ENCODE measurements at places on chromosomes 11 and 22.

- no peak for DNase-seq
Observed at GRCh38 chr11:119640541-119640940, 88.5 kb downstream of the NECTIN1 start.

DNA sequence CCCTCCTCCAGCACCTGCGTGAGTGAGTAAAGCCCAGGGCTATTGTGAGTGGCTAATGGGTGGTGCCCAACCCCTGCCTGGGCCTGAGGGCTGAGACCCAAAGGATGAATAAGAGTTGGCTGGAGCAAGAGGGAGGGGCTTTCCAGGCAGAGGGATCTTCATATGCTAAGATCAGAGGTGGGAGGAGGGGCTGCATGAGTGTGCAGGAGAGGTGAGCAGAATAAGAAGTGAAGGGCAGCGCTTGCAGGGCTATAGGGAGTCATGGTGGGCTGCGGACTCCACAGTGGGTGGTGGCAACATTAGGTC, 3.9 kb downstream of the EMID1 start:
- no peak for DNase-seq

DNA sequence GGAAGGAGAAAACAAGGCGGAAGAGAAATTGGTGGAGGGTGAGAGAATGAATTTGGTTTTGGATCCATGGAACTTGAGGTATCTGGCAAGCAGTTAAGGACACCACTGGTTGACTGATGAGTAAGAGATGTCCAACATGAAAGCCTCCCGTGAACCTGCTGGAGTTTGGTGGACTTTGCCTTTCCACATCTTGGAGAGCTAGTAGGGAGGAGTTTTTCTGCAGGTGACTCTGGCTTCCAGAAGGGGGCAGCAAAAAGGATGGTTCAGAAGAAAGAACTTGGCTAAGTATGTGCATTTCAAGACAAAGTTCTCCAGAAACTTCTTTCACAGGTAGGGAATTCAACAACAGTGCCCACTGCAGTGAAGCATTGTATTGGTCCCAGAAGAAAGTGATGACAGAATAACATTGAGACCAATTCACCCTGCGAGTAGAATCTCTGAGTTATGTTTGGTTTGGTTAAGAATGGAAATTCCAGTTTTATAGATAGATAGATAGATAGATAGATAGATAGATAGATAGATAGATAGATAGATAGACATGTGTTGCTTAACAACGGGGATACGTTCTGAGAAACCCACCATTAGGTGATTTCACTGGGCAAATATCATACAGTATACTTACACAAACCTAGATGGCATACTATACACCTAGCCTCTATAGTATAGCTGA, 28.5 kb downstream of the DCDC1 start:
- peak; percentile 17 for DNase-seq

GRCh38 chr11:112398798-112399478, 138.3 kb upstream of the PLET1 start:
- no peak for DNase-seq

- no peak for DNase-seq
Observed at GRCh38 chr11:12897867-12898266, 111.2 kb upstream of the RASSF10 start.

DNA sequence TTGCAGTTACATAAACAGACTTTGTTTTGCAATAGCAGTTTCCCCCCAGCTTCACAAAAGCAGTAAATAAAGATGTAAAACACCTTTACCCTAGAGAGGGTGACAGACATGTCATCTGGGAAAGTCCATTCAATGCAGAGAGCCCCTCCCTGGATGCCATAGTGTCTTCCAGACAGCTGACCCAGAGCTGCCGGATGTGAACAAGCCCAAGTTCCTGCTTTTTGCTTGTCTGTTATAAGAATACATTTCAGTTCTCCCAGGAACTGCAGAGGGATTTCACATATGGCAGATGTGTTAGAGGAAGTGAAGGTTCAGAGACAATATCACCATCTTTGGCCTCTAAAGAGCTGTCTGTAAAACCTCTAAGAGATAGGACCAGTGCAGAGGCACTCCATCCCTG, 48.9 kb downstream of the RELT start:
- DNase-seq: no peak

DNA sequence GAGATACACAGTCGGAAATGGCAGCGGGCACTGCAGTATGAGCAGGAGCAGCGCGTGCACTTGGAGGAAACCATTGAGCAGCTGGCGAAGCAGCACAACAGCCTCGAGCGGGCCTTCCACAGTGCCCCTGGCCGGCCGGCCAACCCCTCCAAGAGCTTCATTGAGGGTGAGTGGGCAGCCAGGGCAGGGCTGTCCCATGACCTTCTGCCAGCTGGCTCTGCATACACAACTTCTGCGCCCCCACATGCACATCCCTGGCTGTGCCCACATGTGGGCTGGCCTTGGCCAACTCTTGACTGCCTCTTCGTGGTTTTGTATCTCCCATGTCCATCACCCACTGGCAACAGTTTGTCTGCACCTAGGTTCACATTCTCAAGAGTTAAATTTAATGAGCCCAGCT, 81.1 kb downstream of the MORC2 start:
- no peak for DNase-seq

DNA sequence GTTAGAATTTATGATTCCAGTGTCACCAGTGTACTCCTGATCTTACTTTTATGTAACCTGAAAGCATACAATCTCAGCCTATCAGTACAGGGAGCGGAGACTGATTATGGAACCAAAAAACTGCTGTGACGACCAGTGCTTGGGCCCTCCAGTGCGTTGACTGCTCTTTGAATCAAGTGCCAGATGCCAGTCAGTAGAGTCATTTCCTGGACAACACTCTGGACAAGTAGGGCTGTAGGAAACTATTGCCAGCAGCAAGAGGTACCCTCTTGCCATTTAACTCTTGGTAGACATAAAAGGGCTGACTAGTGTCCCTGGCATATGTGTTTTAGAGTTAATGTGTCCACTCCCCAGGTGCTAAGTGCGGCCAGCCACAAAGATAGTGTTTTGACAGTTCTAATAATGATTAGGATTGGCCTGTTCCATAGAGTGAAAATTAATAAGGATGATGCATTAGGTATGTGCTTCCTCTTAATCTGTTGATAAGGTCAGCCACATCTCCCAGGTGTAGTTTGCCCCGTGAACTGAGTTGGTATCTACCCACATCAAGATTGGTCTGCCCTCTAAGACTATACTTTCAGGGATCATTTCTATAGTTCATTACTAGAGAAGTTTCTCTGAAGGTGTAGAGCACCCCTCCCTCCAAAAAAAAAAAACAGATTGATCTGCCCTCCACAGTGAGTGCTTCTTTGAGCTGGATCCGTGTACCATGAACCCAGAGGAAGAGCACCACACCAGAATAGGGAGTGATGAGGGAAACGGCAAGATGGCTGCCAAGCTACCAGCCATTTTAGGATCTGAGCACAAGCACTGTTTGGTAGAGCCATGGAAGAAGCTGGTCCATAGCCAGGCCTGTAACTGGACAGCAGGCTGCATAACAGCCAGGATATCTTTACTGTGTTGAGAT, 20.7 kb upstream of the AIFM3 start:
- no peak for DNase-seq

GRCh38 chr11:100932474-100933100, 197.0 kb downstream of the PGR start:
- peak; percentile 3 for DNase-seq

- no peak for DNase-seq
Observed at GRCh38 chr11:131463649-131464425, 93.4 kb downstream of the NTM start.

- no peak for DNase-seq
Observed at GRCh38 chr22:39360242-39360641, 10.5 kb downstream of the SYNGR1 start.

DNA sequence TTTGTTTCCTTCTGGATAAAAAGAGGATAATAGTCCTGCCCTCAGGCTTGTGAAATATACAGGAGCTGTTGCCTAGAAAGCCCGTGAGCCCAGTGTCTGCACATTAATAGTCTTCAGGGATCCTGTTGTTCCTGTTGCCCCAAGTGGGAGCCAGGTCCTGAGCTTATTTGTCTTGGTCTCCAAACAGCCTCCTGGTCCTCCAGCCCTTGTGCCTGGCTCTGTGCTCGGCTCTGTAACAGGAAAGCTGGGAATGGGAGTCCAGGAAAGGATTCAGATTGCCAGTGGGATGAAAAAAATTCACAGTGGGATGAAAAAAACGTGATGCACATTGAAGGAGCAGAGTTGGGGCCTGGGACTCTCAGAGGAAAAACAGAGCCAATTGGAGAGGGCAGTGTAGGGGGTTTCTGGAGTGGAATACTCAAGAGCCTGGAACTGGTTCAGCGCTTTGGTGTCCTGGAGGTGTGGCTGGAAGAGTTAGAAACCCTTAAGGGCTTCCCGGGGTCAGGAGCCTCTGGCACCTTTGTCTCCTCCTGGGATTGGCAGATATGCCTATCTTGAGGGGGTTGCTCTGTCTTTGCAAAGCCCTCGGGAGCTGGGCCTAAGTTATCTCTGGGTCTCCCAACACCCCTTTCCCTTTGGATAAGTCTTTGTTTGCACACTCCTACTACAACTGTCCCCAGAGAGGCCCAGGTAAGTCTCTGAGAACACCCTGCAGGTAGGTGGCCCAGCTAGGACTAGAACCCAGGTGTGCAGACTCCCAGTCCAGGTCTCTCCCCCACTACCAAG, 2.3 kb upstream of the INPPL1 start:
- no peak for DNase-seq

- DNase-seq: no peak
Observed at GRCh38 chr11:85643191-85643614, 4.6 kb upstream of the TMEM126A start.

- DNase-seq: no peak
Observed at GRCh38 chr11:108895579-108896480, 231.0 kb downstream of the DDX10 start.

GRCh38 chr11:72668629-72669347, 5.4 kb downstream of the PDE2A start:
- DNase-seq: no peak

DNA sequence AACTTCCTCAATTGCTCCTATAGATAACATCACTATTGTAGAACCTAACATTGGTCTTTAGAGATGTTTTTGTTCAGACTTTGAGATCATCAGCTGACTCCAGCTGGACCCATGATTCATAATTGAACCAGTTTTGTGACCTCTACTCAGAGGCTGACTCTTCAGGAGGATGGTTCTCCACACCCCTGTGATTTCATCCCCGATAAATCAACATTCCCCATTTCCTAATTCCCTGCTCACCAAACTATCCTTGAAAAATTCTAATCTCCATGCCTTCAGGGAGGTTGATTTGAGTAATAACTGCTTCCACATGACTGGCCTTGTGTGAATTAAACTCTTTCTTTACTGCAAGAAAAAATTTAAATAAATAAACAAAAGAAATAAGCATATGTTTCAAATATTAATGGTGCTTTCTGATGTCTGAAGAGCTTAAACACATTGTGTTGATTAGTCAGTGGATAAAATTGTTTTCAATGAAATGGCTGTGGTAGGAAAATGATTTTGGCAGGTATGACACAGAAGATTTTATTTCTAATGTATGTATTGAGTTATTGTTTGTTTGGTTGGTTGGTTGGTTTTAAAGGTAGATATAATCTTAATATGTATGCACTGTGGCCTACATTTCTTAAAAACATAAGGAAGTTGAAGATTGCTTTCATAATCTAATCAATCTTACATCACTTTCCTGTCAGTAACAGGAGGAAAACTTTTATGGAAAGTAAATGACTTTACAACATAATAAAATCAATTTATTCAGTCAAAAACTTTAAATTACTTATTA, 427.9 kb upstream of the CCDC179 start:
- no peak for DNase-seq

DNA sequence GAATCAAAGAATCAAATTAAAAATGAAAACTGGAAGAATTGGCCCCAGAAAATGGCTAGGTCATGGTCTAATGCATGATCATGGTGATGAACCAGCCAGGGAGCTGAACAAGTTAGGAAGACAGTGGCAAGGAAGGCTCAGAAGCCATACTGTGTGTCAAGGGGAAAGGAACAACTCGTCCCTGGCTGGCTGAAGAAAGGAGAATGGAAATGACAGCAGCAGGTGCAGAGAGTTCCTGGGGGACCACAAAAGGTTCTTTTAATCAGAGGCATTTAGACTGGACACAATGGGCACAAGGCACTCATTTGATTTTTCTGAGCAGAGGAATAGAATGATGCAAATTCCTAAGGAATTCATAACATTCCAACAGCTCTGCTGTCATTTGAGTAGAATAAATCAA, 209.9 kb downstream of the LARGE1 start:
- DNase-seq: no peak

DNA sequence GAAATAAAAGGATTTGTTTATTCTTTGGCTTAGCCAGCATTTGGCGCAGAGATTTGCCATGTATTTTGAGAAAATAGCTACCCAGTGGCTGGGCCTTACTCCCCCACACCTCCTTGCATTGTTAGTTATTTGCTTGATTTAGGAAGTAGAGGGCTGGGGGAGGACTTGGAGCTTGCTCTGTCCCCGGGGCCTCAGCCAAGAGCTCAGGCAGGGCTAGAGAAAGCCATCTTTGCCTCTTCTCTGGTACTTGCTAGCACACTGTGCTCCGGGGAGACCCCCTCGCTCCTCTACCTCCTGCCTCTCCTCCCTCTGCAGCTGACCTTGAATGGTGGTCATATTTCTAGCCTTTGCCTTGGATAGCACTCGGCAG, 93.0 kb downstream of the SCN3B start:
- no peak for DNase-seq

DNA sequence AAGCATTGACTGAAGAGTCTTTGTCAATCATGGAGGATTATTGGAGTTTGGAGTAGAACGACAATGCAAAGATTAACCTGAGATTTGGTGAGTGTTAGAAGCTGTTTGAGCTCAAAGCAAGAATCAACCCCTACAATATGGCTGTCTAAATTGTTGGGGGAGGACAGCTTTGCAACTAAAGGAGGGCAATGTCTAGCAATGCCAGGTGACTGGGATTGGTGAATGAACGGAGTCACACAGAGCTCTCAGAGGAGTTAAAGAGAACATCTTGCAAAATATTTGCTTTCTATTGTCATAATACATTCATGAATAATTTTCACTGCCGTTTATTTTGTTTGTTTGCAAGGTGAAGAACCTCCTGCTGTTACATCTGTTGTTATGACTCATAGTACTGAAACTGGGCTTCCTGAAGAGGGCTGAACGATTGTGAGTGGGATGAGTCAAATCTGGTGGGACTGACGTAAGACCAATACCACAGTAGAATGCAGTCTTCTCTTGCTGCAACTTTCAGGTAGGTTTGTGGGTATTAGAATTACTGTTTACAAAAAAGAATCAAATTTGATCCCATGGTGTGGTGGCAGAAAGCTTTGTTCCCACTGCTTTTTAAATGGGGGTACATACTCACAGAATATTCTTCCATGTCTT, 281.9 kb downstream of the CADM1 start:
- DNase-seq: peak; percentile 82

DNA sequence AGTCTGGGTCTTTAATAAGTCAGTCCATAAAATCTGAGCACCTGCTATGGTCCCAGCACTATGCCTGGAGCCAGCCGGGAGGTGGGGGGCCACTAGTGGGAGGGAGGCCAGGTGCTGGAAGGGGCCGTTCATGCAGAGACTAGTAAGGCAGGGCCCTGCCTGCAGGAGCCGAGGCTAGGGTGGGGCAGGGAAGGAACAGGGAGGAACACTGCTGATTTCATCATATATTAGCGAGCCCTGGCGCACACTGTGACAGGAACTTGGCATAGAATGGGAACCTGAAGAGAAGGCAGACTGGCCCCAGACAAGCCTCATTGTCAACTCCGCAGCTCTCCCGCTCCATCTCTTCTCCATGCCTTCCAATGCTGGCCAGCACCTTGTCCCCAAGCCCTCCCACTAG, 7.1 kb downstream of the VSIG10L2 start:
- DNase-seq: peak; percentile 11

- no peak for DNase-seq
Observed at GRCh38 chr11:10594407-10594806, 25.9 kb upstream of the LYVE1 start.

All from COR-L47 (cell line).